Activated CD4-positive, alpha-beta T cell treated with anti-CD3 and anti-CD28 coated beads, Interleukin-2, amount 10 ng/mL, durations not matched to agents 7 days and 5 days (primary cell): ENCODE measurements at places on chromosomes 3 and 15. TPM values are rescaled to one million over a fixed set of nuclear protein-coding genes. Genes with fewer than 3 reads are reported as not detected.
A peak's percentile ranks its signal among the peaks of the same experiment; 100 is the strongest.

DNA sequence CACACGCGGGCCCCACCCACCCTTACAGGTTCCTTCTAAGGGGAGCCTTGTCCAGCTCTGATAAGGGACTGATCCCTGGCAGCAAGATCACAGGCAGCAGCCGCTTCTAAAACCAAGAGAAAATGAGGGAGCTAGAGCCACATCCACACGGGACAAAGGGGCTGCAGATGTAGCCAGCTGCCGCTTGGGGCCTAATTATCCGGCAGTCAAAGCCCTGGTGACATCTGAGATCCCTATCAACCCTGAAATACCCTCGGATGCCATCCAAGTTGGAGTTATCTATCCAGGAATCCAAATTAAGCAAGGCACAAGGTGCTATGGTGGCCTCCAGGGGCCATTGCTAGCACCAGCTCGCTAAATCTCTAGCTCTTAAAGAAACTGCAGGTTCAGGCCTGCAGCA, 248.3 kb downstream of the VPS13C start:
- H3K27me3 ChIP-seq, result peaks cover 3% of the 10 kb centered on the region
- H3K36me3 ChIP-seq, result no peaks in the 10 kb centered on the region
- no peak for DNase-seq
- H3K27ac ChIP-seq, result no peak overlapping the region

DNA sequence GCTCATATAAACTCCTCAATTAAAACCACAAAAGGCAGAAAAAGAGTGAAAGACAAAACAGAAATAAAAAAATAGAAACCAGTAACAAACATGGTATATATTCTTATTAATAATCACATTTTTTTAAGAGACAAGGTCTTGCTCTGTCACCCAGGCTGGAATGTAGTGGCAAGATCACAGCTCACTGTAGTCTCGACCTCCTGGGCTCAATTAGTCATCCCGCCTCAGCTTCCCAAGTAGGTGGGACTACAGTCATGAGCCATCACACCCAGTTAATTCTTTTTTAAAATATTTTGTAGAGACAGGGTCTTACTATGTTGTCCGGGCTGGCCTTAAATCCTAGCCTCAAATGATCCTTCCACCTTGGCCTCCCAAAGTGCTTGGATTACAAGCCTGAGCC, 37.1 kb downstream of the FAM240A start:
- no peak for DNase-seq
- H3K4me3 ChIP-seq, result no peak overlapping the region
- H3K4me1 ChIP-seq, result no peaks in the 10 kb centered on the region
- H3K27me3 ChIP-seq, result peaks cover 22% of the 10 kb centered on the region
- no peaks in the 10 kb centered on the region for H3K36me3 ChIP-seq
- H3K27ac ChIP-seq, result no peak overlapping the region

DNA sequence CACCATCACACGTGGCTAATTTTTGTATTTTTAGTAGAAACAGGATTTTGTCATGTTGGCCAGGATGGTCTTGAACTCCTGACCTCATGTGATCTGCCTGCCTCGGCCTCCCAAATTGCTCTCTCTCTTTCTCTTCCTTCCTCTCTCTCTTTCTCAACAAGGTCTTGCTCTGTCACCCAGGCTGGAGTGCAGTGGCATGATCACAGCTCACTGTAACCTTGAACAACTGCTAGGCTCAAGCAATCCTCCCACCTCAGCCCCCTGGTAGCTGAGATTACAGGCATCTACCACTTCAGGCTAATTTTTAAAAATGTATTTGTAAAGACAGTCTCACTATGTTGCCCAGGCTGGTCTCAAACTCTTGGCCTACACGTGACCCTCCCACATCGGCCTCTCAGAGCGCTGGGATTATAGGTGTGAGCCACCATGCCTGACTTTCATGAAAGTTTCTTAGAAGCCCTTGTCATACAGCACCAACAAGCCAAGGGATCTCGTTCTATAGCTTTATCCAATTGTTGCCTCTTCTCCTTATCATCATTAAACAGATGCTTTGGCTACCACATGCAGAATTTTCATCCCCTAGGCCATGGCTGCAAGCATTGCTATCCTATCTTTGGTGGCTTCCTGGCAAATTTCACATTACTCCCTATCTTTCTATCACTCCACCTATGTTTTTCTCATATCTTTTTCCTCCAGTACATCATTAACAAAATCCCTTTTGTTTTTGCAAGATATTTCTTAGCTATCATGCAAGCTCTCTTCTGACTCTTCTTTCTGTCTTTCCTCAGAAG, 5.7 kb downstream of the CCDC32 start:
- no peaks in the 10 kb centered on the region for H3K27me3 ChIP-seq
- H3K36me3 ChIP-seq, result peaks cover 37% of the 10 kb centered on the region
- peaks cover 26% of the 10 kb centered on the region for H3K4me1 ChIP-seq
- DNase-seq, result no peak
- no peak overlapping the region for H3K27ac ChIP-seq

Gene CAMK1
- total RNA-seq, result 19.0 TPM

DNA sequence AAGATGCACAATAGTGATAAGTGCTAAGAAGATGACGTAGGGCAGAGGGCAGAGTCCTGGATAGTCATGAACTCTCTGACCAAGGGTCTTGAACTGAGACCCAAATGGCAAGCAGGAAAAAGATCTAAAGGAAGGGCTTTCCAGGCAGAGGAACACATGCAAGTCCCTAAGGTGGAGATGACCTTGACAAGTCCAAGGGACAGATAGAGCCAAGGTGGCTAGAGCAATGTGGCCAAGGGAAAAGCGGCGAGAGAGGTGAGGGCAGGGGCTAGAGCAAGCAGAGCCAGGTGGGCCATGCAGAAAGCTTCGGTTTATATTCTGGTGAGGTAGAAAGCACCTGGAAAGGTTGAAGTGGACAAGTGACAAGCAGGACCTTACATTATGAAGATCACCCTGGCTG, 85.7 kb upstream of the EIF1B start:
- H3K36me3 ChIP-seq, result no peaks in the 10 kb centered on the region
- no peaks in the 10 kb centered on the region for H3K27me3 ChIP-seq
- no peak overlapping the region for H3K4me3 ChIP-seq
- no peaks in the 10 kb centered on the region for H3K4me1 ChIP-seq
- no peak overlapping the region for H3K27ac ChIP-seq

GRCh38 chr3:138395865-138396751, 38.3 kb upstream of the ESYT3 start:
- H3K4me1 ChIP-seq, result peaks cover 6% of the 10 kb centered on the region
- no peak overlapping the region for H3K27ac ChIP-seq

Gene DCLK3
- total RNA-seq, result not detected

DNA sequence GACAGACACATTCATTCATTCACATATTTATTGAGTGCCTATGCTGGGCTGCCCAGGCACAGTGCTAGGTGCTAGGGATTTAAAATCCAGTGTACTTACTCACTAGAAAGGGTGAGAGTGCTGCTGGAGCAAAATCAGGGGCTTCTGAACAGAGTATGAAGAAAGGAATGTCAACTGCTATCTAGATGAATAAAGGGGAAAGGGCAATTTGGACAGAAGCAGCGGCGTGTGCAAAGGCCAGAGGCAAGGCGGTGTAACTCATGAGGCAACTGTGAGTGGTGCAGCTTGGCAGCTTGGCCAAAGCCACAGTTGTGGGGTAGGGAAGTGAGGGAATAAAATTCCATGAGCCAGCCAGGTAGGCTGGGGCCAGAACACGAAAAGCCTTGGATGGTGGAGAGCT, 76.7 kb downstream of the RAD18 start:
- H3K4me3 ChIP-seq, result no peak overlapping the region
- peaks cover 47% of the 10 kb centered on the region for H3K36me3 ChIP-seq
- no peak for DNase-seq

DNA sequence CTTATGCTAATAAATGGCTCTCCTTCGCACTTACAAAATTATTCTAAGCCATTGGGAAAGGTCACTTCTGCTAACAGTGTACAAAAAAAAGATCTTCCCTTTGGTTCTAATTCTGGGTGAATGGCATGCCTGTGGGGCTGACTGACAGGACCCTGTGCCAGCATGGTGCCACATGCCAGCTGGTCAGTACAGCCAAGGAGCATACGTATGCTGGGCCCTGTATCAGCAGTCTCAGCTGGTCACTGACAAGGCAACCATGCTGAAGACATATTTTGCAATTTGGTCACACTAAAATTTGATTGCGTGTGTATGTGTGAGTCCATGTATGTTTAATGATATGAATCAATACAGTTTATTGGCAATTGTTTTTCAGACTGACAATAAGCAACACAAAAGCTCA, 246.1 kb downstream of the TBL1XR1 start:
- no peak for DNase-seq
- no peak overlapping the region for H3K4me3 ChIP-seq
- no peak overlapping the region for H3K27ac ChIP-seq
- no peaks in the 10 kb centered on the region for H3K4me1 ChIP-seq

- no peak overlapping the region for H3K4me3 ChIP-seq
- peaks cover 77% of the 10 kb centered on the region for H3K4me1 ChIP-seq
- peaks cover 69% of the 10 kb centered on the region for H3K36me3 ChIP-seq
- peak overlapping the region; percentile 47 for H3K27ac ChIP-seq
- no peaks in the 10 kb centered on the region for H3K27me3 ChIP-seq
Observed at GRCh38 chr3:156689608-156690007, 15.2 kb downstream of the TIPARP start.

Gene PDZRN3
- total RNA-seq, result not detected

GRCh38 chr3:61875046-61875844, 313.9 kb downstream of the PTPRG start:
- no peak overlapping the region for H3K27ac ChIP-seq
- H3K36me3 ChIP-seq, result no peaks in the 10 kb centered on the region
- H3K4me1 ChIP-seq, result no peaks in the 10 kb centered on the region
- H3K4me3 ChIP-seq, result no peak overlapping the region

DNA sequence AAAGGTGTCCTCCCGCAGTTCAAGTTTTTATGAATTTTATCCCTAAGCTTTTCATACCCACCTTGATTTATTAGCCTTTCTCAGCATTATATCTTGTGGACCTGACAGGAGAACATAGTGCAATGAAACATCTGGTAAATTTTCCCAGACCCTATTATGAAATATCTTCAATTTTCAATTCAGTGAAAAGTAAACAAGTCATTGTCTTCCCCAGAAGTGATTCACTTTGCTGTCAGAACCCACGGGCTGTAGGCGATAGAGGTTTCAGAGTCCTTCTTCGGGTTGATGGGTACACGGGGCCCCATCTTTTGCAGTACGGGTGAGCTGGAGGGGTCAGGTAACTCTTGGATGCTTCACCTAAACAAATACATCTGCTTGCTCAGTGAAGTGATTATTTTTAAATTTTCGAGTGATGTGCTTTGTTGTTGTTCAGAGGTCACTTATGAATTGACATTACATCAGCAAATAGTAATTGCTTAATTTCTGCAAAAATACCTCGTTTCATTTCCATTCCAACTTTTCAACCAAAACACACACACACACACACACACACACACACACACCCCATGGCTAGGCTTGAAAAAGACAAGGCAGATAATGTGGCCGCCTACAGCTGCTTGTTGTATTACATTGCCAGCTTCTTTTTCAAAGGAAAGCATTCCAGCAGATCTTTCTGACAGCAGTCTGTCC, 102.9 kb downstream of the SEMA6D start:
- H3K36me3 ChIP-seq, result no peaks in the 10 kb centered on the region
- H3K4me1 ChIP-seq, result no peaks in the 10 kb centered on the region
- no peak overlapping the region for H3K4me3 ChIP-seq
- H3K27ac ChIP-seq, result no peak overlapping the region
- no peak for DNase-seq
- peaks cover 10% of the 10 kb centered on the region for H3K27me3 ChIP-seq

- H3K27ac ChIP-seq, result no peak overlapping the region
- no peaks in the 10 kb centered on the region for H3K36me3 ChIP-seq
- no peak overlapping the region for H3K4me3 ChIP-seq
- DNase-seq, result no peak
- H3K4me1 ChIP-seq, result no peaks in the 10 kb centered on the region
- H3K27me3 ChIP-seq, result peaks cover 17% of the 10 kb centered on the region
Observed at GRCh38 chr15:38843051-38843501, 278.5 kb upstream of the RASGRP1 start.

- H3K27ac ChIP-seq, result no peak overlapping the region
- no peak overlapping the region for H3K4me3 ChIP-seq
- peaks cover under 1% of the 10 kb centered on the region for H3K4me1 ChIP-seq
Observed at GRCh38 chr15:94353488-94353820, 122.1 kb downstream of the MCTP2 start.

Gene MASP1
- total RNA-seq, result not detected

DNA sequence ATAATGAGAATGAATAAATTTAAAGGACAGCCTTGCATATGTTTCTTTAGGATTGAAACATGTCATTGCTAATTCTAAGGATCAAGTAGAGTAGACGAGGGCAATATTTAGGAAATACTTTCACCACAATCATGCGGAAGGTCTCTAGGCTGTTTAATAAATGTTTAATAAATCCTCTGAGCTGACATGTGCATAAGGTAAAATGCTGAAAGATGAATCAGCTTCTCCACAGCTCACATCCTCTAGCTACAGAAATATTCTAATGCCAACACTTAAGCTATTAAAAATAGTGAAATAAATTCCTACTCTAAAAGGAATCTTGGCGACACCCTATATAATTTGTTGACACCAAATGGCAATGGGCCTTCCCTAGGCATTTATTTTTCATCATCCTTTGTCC, 407.3 kb downstream of the TBL1XR1 start:
- DNase-seq, result no peak
- H3K27me3 ChIP-seq, result no peaks in the 10 kb centered on the region
- H3K36me3 ChIP-seq, result no peaks in the 10 kb centered on the region
- H3K4me3 ChIP-seq, result no peak overlapping the region
- no peak overlapping the region for H3K27ac ChIP-seq

- no peaks in the 10 kb centered on the region for H3K27me3 ChIP-seq
- no peaks in the 10 kb centered on the region for H3K4me1 ChIP-seq
Observed at GRCh38 chr3:171339598-171339997, 120.6 kb downstream of the TNIK start.

GRCh38 chr15:93519599-93519998, 430.6 kb upstream of the RGMA start:
- H3K27ac ChIP-seq, result no peak overlapping the region
- no peak overlapping the region for H3K4me3 ChIP-seq
- H3K4me1 ChIP-seq, result no peaks in the 10 kb centered on the region

DNA sequence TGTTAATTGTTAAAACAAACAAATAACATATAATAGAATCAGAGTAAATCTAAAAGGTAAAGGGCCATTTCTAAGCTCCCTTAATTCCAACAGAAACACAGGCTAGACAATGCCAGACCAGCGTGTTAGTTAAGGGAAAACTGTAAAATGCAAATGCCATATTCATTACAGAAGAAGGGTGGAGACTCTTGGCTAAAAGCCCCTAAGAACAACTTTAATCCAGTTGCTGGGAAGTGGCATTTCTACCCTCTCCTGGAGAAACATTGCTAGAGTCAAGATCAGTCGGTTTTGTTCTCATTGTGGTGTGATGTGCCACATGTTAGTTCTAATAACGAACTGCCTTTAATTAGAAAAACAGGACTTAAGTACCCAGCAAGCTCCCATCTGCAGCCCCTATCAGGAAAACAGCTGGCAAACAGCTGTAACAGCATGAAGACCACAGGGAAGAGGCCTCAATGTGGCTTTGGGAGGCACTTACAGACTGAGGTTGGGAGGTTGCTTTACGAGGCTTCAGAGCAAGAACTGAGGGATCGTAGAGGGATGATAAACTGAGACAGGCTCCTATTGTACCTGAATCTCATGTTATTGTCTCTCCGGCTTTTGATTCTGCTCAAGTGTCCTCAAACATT, 1134.8 kb downstream of the ROBO1 start:
- no peaks in the 10 kb centered on the region for H3K4me1 ChIP-seq
- H3K4me3 ChIP-seq, result no peak overlapping the region
- no peak overlapping the region for H3K27ac ChIP-seq
- no peaks in the 10 kb centered on the region for H3K27me3 ChIP-seq

Gene RARRES1
- not detected for total RNA-seq

Gene PAQR9
- not detected for total RNA-seq

Gene RTP3
- not detected for total RNA-seq
